ENCODE measurements at places on chromosomes 2 and 18.

DNA sequence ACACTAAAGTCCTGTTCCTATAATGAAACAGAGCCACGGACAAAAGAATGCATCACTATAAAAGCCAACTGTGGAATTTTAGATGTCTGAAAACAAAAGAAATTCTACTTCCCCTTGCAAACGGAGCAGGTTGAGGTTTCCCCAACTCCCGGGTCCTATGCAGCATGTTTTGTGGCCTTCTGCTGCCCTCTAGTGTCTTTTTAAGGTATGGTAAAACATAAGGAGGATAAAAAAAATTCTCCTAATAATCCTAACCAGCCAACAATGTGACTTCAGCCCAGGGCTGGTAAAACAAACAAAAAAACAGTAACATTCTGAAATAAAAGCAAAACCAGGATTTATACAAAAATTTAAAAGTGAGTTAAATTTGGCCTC is 539.5 kb downstream of the NRXN1 start:
- peak; percentile 58 for DNase-seq

- DNase-seq = no peak
Observed at GRCh38 chr18:26233208-26233607, 7.0 kb downstream of the TAF4B start.

- no peak for DNase-seq
Observed at GRCh38 chr2:64489081-64489751, 34.9 kb upstream of the AFTPH start.

DNA sequence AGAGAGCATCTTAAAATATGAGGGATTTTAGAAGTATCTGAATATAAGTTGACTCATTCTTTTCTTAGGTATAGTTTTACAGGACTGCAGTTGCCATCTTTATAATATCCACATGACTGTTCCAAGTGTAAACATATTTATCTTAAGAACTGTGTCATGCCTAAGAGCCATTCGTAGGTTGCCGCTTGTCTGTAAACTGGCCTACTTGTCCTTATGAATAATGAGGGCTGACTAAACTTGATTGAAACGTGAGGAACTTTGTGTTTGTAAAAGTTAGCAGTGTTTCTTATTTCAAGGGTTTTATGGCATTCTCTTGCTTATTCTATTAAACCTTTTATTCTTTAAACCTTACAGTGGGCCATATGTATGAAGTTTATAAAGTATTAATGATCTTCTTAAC is 99.6 kb downstream of the MAP3K20 start:
- DNase-seq = no peak

DNA sequence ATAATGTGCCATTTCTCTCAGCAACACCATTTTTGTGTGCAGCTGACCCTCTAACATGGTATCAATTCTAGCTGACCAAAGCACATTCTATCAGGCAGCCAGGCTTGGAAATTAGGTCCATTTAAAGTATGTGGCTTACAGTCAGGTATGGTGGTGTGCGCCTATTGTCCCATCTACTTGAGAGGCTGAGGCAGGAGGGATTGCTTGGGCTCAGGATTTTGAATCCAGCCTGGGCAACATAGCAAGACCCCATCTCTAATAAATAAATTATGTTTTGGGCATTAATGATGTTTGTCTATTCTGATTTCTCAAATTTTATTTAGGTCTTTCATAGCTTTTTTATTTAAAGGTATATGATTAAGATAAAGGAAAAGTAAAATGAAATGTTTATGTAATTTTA is 63.3 kb downstream of the DNAJC10 start:
- no peak for DNase-seq
